ENCODE measurements at places on chromosomes 11 and 22. TPM values are rescaled to one million over a fixed set of nuclear protein-coding genes. Genes with fewer than 3 reads are reported as not detected.

The SPI1 gene
- total RNA-seq = 5.0 TPM

The GPR83 gene
- 0.10 TPM for total RNA-seq

The TRIM48 gene
- total RNA-seq = not detected

The DGAT2 gene
- 0.62 TPM for total RNA-seq

The AGBL2 gene
- total RNA-seq = 5.1 TPM

The OR56A1 gene
- under 0.01 TPM for total RNA-seq

The GGT1 gene
- total RNA-seq = 1.1 TPM

The KDELR3 gene
- 22.3 TPM for total RNA-seq

The RASL10A gene
- total RNA-seq = 12.3 TPM

The EHF gene
- 105 TPM for total RNA-seq

The MICAL2 gene
- total RNA-seq = 16.9 TPM

The CARD18 gene
- total RNA-seq = not detected

The MSANTD4 gene
- 32.0 TPM for total RNA-seq

The JHY gene
- total RNA-seq = 1.1 TPM

The OR6A2 gene
- total RNA-seq = 0.10 TPM

The SLC22A6 gene
- not detected for total RNA-seq

The BEST1 gene
- total RNA-seq = 3.3 TPM

The RAB36 gene
- 3.4 TPM for total RNA-seq

The ALKBH3 gene
- 27.3 TPM for total RNA-seq

The KRTAP5-7 gene
- not detected for total RNA-seq

The APLNR gene
- total RNA-seq = 88.2 TPM

The SHANK3 gene
- 10.1 TPM for total RNA-seq

The OR5P2 gene
- total RNA-seq = not detected

The FOSL1 gene
- total RNA-seq = 0.21 TPM

The CCDC73 gene
- total RNA-seq = not detected

The SAC3D1 gene
- total RNA-seq = 8.5 TPM

The KDM4E gene
- total RNA-seq = not detected

The KCNJ1 gene
- total RNA-seq = not detected

The SEPTIN3 gene
- total RNA-seq = 0.51 TPM

The CSNK2A3 gene
- 3.9 TPM for total RNA-seq

Measured in tongue (tissue), 3 donors.